Jurkat, Clone E6-1 (cell line): ENCODE measurements at places on chromosomes 12 and 14.

DNA sequence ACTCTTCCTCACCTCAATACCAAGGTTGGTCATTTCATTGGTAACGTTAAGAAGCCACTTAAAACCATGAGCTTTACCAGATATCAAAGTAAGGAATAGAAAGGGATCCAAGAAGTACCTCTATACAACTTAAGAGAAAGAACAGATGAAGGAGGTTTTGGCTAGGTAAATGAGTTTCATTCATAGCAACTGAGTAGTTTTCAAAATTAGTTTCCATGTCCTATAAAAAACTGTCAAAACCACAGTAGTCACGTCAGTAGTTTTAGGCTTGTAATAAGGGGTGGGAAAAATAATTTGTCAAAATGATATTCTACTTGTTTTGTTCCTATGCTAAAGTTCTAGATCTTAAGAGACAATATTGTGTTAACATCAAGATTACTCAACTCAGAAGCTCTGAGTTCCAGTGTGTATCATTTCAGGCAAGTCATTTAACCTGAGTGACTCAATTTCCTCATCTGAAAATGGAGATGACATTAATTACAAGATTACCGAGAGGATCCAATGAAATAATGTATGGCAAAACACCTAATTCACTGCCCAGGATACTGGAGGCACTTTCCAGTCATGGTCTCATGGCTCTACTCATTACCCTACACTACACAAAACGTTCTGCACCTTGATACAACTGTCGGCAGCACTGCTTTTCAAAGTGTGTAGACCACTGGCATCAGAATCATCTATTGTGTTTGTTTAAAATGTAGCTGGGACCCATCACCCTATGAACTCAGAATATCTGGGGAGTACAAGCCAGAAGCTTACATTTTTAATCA lies 24.1 kb upstream of the SLC6A13 start:
- DNase-seq = no peak

GRCh38 chr14:23579311-23579630 lies 681 bp upstream of the JPH4 start:
- DNase-seq = no peak

- DNase-seq = no peak
Measured at GRCh38 chr12:124507188-124508109, 60.0 kb downstream of the NCOR2 start.

DNA sequence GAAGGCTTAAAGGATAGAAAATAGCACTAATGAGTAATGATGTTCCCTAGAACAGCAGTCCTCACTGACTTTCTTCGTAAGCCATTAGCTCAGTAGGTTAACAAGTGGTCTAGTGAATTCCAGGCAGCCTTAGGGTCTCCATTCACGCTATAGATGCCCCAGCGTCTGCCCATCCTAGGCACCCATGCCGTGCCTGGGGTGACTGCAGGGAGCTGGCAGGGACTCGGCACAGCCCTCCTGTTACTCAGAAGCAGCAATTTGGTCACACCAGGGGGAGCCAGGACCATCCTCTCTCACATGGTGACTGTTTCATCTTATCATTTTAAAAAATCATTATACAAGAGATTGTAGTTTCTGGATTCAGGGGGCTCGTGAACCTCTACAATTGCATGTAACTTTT lies 66.0 kb upstream of the TRAF3 start:
- no peak for DNase-seq

GRCh38 chr12:106078358-106079010 lies 60.3 kb downstream of the NUAK1 start:
- DNase-seq = no peak
